ENCODE measurements at places on chromosomes 12 and 14. TPM values are rescaled to one million over a fixed set of nuclear protein-coding genes. Genes with fewer than 3 reads are reported as not detected.

GRCh38 chr14:84006643-84007155 lies 1523.2 kb upstream of the FLRT2 start:
- H3K27me3 ChIP-seq: no peaks in the 10 kb centered on the region
- no peaks in the 10 kb centered on the region for H3K4me1 ChIP-seq
- H3K4me3 ChIP-seq: no peak overlapping the region

GRCh38 chr12:87382959-87383566 lies 646.1 kb downstream of the C12orf50 start:
- no peak overlapping the region for H3K4me3 ChIP-seq
- no peak overlapping the region for H3K27ac ChIP-seq
- no peak for DNase-seq
- no peaks in the 10 kb centered on the region for H3K36me3 ChIP-seq
- H3K27me3 ChIP-seq: no peaks in the 10 kb centered on the region

DNA sequence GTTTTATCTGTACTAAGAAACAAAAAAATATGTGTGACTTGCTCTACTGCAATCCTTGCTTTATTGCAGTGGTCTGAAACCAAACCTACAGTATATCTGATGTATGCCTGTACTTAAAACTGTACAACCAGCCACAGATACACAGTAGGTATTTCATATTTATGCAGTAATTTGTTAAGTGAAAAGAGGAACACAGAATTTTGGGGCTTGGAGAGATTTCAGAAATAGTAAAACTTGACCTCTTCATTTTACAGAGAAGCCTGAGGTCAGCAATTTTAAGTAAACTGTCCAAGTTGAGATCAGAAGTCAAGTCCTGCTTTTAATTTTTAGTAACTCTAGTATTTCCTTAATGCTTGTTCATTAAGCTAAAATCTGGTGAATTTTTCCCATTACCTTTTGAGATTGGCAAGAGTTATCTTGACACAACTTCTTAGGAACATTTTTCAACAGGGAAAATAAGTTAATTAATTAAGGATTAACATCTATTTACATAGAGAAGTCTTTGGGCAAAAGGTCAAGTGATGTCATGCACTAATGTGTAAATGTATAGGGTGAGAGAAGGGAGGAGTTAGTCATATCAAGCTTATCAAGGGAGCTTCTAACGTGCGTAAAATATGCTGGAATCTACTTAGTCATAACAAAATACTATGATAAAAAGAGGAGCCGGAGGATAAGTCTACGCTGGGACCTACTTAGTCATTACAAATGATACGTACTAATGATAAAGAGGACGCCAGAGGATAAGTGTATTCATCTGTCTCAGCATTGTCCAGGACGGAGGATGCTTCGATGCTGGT lies 66.0 kb upstream of the GTF2A1 start:
- no peak overlapping the region for H3K4me3 ChIP-seq
- H3K27ac ChIP-seq: no peak overlapping the region
- DNase-seq: no peak
- no peaks in the 10 kb centered on the region for H3K36me3 ChIP-seq

DNA sequence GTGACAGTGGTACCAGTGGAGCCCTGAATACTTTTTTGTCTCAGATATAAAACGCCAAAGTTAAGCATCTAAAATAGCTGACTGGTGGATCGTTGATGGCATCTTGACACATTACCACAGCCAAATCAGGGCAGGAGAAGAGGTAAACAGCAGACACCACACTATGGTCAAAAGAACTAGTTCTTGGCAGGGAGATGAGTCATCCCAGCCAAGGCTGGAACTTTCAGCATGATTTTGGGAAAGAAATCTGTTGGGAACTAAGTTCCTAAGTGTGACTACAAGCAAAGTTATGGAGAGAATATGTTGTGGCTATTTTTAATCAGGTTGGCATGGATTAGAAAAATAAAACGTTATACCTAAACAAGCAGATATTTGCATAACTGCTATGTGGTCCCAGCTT lies 36.9 kb downstream of the LGR5 start:
- DNase-seq: no peak
- no peaks in the 10 kb centered on the region for H3K4me1 ChIP-seq
- no peaks in the 10 kb centered on the region for H3K27me3 ChIP-seq
- H3K36me3 ChIP-seq: no peaks in the 10 kb centered on the region

- peaks cover 36% of the 10 kb centered on the region for H3K36me3 ChIP-seq
- no peaks in the 10 kb centered on the region for H3K27me3 ChIP-seq
- no peak overlapping the region for H3K27ac ChIP-seq
- H3K4me3 ChIP-seq: no peak overlapping the region
- H3K4me1 ChIP-seq: peaks cover 8% of the 10 kb centered on the region
- no peak for DNase-seq
Measured at GRCh38 chr14:95123891-95124579, 33.3 kb downstream of the DICER1 start.

GRCh38 chr12:54948171-54948570 lies 36.4 kb downstream of the TESPA1 start:
- H3K27me3 ChIP-seq: no peaks in the 10 kb centered on the region
- H3K4me1 ChIP-seq: no peaks in the 10 kb centered on the region
- H3K36me3 ChIP-seq: no peaks in the 10 kb centered on the region
- H3K27ac ChIP-seq: no peak overlapping the region
- no peak overlapping the region for H3K4me3 ChIP-seq

LRRC10 gene
- total RNA-seq: not detected

FOXG1 gene
- total RNA-seq: not detected
